ENCODE measurements at places on chromosomes 4 and X.

- DNase-seq, result no peak
These were observed 6.8 kb downstream of the AKAP17A start for GRCh38 chrX:1598021-1598875.

- DNase-seq, result no peak
These were observed 48.1 kb upstream of the TSPAN7 start for GRCh38 chrX:38513112-38513742.

DNA sequence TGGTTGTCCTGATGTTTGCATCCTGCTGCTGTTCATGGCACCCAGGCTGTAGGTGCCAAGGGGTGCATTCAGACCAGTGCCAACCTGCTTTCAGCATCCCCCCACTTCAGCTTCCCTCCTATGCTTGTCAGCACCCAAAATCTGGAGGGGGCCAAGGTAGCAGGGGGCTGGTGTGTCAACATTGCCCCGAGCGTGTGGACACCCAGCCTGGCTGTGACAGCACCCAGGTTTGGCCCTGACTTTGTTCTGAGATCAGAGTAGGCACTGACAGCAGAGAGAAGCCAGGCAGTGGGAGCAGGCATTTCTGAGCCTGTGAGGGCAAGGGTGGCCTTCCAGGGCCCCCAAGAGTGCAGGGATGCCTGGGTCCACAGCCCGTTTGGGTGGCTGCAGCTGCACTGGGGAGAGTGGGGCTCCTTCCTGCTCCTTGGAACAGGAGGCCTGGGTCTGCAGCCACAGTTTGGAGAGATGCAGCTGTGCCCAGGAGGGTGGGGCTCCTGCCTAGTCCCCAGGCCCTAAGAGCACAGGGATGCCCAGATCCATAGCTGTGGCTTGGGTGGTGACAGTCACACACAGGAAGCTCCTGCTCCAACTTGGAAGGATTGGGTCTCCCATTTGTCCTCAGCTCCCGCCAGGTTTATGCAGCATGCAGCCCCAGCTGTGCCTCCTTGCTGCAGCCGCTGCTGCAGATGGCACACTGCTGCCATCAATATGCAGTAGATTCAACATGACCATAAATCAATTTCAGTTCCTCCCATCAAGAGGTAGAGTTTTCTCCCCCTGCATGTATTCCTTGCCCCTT is 12.3 kb upstream of the PPM1K start:
- no peak for DNase-seq

DNA sequence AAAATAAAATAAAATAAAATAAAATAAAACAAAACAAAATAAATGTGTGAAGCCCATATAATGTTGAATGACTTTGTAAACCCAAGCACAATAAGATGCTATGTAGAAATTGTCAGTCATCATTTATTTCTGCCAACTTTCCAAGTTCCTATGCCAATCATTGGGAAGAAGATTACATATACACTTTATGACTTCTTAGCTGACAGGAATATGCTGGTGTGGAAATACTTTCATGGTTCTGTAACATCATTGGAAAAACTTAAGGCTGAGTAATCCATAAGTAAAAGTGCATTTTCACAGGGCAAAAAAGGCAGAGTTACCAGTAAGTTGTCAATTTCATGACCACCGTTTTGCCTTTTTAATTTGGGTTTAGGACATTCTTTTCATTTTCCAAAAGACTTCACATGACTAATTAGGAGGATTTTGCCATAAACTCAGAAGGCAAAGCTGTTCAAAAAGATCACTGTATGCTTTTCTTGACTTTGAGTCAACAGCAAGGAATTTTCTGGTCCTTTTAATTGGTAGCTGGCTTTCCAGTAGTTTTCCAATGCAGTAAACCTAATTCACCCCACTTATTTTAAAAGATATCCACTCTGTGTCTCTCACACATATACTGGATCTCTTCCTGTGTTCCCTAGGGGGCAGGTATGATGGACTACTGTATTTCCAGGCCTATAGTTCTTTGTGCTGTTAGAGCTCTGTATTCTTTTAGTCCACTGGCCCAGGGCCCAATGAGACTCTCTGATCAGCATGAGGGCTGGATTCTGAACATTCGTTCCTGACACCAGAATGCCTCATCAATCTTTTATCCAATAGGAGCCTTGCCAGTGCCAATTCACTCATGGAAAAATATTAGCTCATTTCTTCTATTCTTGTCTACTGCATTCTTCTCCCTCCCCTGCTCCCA is 26.2 kb upstream of the SCRG1 start:
- DNase-seq, result no peak

DNA sequence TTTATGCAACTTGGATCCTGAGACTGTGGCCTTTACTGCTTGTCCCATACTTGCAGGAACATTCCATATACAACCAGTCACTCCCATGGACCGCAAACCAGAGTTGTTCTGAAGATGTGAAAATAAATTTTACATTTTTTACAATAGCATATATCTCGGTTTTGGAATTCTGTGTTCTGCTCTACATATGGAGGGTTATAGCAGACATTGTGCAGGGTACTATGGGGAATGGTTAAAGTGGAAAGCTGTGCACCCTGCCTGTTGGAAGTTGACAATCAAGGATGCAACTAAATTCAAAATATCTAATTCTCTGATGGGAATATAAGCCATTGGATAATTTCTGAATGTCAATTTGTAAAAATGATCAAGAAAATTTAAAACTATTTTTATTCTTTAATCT is 603.3 kb downstream of the RAB28 start:
- DNase-seq, result no peak

GRCh38 chr4:185399466-185399865 is 2.8 kb downstream of the ANKRD37 start:
- DNase-seq, result no peak

DNA sequence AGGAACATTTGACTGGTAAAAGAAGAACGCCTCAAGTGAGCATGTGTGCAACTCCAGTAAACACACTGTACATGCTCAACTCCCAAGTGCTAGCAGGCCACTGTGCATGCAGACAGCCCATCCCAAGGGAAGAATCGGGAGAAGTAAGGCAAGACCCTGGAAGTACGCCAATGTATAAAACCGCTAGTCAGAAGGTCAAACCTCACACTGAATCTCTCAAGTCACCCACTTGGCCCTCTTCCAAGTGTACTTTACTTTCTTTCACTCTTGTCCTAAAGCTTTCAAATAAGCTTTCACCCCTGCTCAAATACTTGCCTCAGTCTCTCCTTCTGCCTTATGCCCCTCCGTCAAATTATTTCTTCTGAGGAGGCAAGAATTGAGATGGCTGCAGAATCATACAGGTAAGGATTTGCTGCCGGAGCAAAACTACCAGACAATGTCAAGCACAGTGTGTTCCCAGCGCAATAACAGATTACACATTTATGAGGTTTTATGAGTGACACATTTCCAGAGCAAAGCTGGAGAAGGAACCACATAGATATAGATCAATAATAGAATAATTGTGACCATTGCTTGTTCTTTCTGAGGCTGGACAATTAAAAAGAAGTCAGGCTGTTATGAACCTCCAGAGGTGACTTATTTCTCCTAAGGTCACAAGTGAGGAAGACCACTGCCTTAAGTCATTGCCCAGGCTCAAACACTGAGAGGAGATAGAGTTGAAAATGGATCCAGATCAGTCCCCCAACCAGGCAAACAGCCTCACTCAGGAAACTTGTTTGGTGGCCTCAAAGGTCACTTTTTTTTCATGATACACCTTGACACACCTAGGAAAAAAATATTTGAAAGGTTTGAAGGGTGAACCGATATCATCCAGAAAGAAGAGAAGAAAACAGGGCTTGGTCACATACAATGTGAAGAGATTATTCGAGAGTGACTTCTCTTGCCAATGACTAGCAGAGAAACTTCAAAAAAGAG is 26.3 kb downstream of the CXCL1 start:
- no peak for DNase-seq

- no peak for DNase-seq
These were observed 2675.7 kb downstream of the PCDH7 start for GRCh38 chr4:33395731-33396485.

GRCh38 chr4:189124149-189124758 is 816.4 kb upstream of the FRG1 start:
- no peak for DNase-seq

- DNase-seq, result no peak
These were observed 25.6 kb downstream of the NR0B1 start for GRCh38 chrX:30283456-30284200.

DNA sequence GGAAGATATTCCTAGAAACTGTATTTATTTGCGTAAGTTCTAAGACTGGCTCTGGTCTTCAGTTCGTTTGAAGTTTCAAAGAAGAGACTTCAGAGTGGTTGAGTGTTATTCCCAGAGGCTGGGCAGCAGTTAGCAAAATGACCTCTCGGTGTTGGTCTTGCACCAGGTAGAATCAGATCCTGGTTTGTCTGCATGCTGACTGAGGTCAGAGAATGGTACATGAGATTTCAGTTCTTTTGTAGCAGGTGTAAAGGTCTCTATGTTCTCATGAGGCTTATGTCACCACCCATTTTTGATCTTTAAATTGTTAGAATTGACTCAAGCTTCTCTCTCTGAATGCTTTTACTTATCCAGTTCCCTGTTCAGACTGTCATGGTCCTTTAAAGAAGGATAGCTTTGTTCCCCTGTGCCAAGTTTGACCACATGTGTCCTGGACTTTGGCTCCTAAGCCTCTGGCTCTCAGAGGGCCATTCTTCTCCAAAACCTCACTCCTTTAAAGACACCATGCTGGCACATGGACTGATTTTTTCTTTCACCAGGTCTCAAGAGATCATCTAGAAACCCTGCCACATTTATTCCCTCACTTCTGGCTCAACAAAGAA is 355.8 kb upstream of the BOD1L1 start:
- DNase-seq, result no peak

DNA sequence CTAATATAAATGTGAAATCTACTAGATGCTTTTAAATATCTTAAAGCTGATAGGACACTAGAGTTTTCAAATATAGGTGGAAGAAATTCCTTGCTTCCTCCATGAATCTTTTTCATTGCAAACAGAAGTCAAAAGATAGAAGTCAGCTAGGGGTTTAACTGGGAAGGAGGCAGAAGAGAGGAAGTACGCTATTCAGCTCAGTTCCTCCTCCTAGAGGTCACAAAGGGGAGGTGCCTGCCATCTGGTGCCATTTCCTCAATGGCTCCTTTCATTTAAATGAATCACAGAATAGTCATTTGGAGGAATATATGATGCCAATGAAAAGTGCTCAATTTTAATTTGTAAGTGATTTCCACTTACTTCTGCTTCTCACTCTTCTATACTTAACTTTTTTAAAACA is 8.5 kb downstream of the COL25A1 start:
- no peak for DNase-seq
